Stimulated activated CD4-positive, alpha-beta T cell treated with anti-CD3 and anti-CD28 coated beads, Interleukin-15, amount 100 ng/mL, for 48 hours (primary cell): ENCODE measurements at places on chromosomes 5 and 9.
A peak's percentile ranks its signal among the peaks of the same experiment; 100 is the strongest.

DNA sequence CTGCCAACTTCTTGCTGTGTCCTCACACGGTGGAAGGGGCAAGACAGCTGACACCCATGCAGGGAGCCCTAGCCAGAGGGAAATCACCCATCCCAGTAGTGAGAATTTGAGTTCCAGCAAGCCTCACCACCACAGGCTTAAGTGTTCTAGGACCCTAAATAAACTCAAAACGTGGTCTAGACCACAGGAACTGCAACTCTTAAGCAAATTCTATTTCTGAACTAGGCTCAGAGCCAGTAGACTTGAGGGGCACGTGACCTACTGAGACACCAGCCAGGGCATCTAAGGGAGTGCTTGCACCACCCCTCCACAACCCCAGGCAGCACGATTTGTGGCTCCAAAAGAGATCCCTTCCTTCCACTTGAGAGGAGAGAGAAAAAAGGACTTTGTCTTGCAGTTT, 96.0 kb upstream of the PHF24 start:
- no peak for DNase-seq

DNA sequence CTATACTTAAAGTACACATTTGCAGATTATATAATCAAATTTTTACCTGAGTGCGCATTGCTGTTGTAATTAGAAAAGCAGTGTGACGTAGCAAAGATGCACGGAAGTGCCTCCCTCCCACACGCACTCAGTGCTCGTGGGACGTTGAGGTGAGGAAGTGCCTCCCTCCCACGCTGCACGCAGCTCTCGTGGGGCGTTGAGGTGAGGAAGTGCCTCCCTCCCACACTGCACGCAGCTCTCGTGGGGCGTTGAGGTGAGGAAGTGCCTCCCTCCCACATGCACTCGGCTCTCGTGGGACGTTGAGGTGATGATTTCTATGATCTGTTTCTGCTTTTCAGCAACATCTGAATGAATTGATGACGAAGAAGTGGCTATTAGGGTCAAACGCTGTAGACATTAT, 21.0 kb downstream of the EXOC3 start:
- peak; percentile 53 for DNase-seq

GRCh38 chr5:52007230-52007858, 624.1 kb downstream of the ISL1 start:
- no peak for DNase-seq

DNA sequence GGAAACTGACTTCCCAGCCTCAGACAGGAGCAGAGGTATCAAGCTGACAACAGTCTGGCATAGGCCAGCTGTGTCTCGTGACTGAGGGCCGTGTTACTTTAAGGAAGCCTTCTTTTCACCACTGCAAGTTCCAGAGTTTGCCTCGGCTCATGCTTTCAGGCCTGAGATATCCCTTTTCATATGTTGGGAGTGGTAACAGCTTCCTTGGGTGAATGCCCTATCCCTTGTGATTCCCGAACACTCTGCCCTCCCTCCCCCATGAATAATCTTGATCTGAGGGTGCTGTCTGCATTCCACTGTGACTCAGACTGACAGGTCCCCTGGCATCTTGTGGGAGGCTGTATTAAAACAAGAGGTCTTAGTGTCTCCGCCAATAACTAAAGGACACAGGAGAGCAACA, 49.7 kb upstream of the ARL15 start:
- no peak for DNase-seq

DNA sequence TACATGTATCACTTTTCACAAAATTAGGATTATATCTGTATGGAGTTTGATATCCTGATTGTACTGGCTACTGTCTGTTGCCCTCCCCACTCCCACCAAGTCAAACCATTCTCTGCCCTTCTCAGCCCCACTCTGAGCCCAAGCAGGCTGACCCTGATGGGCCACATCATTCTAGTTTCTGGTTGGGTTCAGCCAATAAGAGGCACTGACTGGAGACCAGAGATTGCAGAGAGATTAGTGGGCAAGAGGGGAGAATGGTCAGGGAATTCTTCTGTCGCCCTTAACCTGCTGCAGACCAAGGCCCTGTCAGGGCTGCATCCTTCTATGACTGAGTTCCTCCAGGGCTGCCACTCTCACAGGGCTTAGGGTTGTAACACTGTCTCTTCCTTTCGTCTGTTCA, 2.7 kb downstream of the HSPB3 start:
- no peak for DNase-seq

DNA sequence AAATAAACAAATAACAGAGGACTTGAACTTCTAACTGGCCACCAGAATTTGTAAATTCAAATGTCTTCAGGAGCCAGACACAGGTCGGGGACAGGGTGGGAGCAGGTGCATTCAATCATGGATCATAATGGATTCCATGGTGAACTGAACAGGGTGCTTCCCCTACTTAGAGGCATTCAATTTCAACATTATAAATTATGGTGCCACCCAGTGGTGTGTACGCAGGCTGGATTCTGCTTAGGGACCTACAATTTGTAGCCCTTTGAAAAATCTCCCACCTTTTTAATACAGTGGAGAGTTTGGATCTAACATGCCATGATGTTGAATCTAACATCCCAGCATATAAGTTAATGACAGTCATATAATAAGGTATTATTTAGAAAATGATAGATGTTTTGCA, 22.3 kb downstream of the KLF9 start:
- no peak for DNase-seq

- no peak for DNase-seq
Measured at GRCh38 chr9:101421653-101422065, 13.9 kb downstream of the ALDOB start.

DNA sequence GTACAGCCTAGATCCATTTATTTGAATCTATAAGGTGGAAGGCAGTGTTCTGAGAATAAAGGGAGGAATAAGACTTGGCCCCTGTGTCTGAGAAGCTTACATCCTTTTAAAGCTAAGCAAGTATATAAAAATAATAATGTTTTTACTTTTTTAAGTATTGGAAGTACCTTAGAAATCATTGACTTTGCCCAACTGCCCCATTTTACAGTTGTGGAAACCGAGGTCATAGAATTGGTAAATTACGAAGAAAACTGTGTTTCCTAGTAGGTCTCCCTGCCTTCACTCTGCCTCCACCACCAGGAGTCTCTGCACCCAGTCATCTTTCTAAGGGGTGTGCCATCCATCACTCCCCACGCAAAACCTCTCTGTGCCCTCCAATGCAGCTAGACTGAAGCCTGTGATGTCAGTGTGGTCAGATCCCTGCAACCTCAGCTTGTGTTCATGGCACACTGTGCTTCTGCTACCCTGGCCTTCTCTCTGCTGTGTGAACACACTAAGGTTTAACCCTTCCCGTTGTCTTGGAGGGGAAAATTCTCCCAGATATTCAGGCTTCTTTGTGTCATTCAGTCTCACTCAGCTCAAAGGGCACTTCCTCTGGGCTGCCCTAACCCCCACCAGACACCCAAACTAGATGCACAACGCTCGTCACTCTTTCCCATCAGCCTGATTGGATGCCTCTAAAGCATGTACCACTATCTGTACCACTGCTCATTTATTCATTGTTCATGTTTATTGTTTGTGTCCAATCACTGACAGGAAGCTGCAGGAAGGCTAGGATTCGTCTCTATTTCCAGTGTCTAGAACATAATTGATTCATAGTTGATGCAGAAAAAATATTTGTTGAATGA, 18.2 kb downstream of the ADRB2 start:
- no peak for DNase-seq

DNA sequence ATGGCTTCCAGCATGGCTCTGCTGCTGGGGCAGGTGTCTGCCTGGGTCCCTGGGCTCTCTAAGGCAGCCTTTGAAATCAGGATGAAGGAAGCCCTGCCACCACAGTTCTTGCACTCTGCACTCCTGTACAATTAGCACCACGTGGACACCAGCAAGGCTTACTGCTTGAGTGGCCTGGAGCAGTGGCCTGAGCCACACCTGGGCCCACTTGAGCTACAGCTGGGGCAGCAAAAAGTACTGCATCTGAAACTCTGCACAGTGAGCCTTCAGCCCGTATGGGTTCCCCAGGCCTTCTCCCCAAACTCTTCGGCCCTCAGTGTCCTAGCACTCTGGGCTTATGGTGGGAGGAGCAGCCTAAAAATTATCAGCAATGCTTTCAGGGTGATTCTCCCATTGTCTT, 8.0 kb upstream of the INIP start:
- no peak for DNase-seq

DNA sequence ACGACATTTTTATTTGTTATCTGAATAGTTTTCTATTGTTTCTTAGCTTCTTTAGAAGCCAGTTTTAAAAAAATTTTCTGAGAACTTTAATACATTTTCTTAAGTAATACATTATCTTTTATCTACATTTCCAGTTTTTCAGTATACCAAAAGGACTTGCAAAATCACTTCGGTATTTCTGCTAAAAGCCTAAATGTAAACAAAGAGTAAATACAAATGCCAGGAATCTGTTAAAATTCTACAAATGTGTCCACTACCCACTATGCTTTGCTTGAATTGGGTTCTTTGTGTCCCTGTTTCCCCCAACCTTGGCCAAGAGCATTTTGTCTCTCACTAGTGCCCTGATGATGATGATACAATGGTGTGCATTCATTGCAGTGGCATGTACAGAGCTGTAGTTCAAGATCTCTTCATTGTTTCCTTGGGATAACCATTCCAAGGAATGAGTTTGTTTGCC, 611.2 kb downstream of the NR2F1-AS1 start:
- no peak for DNase-seq

DNA sequence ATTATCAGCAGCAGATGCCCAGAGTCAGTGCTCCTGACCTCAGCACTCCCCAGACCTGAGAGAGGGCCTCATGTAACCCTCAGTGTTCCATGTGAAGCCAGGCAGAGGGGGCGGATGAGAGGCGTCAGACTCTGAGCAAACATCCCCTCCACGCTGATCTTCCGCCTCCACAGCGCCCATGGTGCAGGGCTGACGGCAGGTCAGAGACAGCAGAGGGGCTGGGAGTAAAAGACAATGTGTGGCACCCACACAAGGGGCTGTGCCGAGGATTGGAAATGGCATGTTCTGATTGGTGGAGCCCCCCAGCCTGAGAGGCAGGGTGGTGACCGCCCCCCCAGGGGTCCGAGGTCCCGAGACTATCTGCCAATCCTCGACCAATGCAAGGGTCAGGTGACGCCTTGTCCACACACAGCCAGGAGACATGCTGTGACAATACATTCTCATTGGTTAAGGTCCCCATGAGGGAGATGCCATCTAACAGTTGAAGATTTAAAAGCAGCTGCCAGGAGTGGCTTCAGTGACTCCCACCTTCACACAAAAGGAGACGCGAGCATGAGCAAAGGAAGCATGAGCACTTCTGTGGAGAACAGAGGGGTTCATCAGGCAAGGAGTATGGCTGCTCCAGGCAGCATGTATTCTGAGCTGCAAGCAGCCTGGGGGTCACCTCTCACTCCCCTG, 19.3 kb upstream of the SLC25A51 start:
- no peak for DNase-seq

GRCh38 chr5:67855523-67855922, 360.0 kb upstream of the PIK3R1 start:
- DNase-seq = no peak

DNA sequence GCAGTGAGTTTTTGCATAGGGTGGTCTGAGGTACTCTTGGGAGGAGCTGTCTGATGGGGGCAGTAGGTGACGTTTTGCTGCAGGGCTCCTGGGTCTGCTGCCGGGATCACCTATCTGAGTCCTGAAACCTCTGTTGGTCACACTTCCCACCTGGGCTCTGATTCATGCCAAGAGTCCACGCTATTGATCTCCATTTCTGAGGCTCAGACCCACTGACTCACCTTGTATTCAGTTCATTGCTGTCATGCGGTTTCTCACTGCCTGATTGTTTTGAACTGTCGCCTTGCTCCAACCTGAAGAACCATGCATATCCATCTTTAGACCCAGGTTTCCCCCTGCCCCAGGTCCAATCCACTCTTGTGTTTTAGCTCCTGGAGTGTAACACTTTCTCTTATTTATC, 101.3 kb downstream of the NPR3 start:
- no peak for DNase-seq
